ENCODE measurements at places on chromosomes 7 and 10. TPM values are rescaled to one million over a fixed set of nuclear protein-coding genes. Genes with fewer than 3 reads are reported as not detected.

- no peaks in the 10 kb centered on the region for H3K36me3 ChIP-seq
- peaks cover 29% of the 10 kb centered on the region for H3K4me1 ChIP-seq
- H3K27ac ChIP-seq: peak overlapping the region; percentile 31
- peak; percentile 77 for DNase-seq
Observed at GRCh38 chr10:72328045-72328828, 26.5 kb downstream of the DNAJB12 start.

DNA sequence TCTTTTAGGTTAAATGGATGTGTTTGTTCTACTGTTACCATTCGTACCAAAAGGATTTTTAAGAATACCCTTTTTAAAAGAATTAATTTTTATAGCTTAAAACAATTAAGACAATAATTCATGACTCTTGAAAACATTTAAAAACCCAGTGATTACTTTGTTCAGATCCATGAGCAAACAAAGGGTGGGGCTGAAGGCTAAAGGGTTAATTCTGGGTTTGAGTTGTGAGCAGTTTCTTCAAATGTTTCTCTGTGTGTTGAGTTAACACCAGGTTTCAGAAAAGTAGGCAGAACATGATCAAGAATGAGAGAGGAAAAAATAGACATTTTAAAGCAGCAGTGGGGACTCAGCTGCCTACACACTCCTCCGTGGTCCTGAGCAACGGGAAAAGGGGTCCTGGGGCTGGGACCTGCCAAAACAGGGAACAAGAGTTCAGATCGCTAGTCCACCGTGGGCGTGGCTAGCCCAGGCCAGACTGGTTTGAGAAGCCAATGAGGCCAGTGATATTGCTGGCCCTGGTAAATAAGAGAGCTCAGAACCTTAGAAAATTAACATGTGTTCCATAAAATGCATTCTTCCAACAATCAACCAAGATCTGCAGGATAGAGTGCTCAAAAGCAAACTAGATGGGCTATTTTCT, 14.9 kb upstream of the EZH2 start:
- H3K27ac ChIP-seq: no peak overlapping the region
- H3K36me3 ChIP-seq: no peaks in the 10 kb centered on the region
- H3K27me3 ChIP-seq: no peaks in the 10 kb centered on the region
- no peak overlapping the region for H3K4me3 ChIP-seq
- DNase-seq: no peak

XRCC2 gene
- 0.95 TPM for total RNA-seq

EMX2 gene
- 21.4 TPM for total RNA-seq

DNA sequence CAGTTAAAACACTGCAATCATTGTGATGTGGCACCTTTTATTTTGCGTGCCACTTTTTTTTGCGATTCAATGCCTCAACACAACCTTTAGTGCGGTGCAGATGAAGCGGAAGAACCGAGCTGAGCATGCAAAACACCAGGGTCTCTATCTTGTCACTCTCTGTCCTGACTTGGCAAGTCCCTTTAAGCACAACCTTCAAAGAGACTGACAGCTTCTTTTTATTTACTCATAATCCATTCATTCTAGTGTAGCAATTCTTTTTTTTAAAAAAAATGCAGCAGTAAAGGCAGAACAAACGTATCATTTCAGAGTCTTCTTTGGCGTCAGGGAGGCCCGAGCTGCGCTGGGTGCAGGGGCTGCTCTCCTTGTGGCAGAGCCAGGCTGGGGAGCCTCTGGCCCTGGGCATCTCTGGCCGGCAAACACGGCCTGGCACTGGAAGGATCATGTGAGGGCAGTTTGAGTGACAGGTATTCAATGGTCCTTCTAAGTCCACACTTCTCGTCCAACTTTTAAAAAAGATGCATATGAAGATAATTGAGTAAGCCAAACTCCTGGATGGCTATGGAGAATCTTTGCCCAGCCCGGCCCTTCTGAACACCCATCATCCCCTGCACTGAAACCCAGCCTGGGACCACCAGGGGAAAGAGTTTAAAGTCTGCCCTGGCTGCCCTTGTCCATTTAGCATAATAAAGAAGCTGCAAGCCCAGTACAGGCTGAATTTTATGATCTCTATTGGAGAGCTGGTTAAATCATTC, 3.9 kb downstream of the PTF1A start:
- no peaks in the 10 kb centered on the region for H3K36me3 ChIP-seq
- H3K27ac ChIP-seq: no peak overlapping the region
- H3K4me3 ChIP-seq: no peak overlapping the region
- peaks cover 2% of the 10 kb centered on the region for H3K4me1 ChIP-seq

PRLHR gene
- total RNA-seq: not detected

- H3K4me1 ChIP-seq: peaks cover 1% of the 10 kb centered on the region
- H3K27ac ChIP-seq: no peak within 1 kb of the TSS
- peak; percentile 35 for DNase-seq
Observed at GRCh38 chr7:128361411-128362379, at the start of gene PRRT4. Gene PRRT4 (minus strand): TSS chr7:128361690.

DNA sequence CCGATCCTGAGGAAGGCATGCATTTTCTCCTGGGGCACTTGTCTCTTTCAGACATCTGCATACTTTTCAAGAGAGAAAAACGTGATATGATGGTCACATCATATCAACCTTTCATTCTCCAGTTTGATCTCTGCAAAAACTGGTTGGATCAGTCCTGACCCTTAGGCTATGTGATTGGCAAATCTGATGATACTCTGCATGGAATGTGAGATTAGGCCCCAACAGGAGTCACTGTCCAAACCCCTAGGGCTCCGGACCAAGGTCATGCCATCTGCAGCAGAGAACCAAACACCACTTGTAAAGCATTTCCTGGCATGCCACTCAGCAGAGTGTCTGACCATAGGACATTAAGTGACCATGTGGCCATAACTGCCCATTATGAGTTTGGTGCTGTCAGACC, 8.6 kb downstream of the GCK start:
- H3K27me3 ChIP-seq: no peaks in the 10 kb centered on the region
- no peak overlapping the region for H3K4me3 ChIP-seq
- H3K4me1 ChIP-seq: no peaks in the 10 kb centered on the region
- no peak overlapping the region for H3K27ac ChIP-seq

DNA sequence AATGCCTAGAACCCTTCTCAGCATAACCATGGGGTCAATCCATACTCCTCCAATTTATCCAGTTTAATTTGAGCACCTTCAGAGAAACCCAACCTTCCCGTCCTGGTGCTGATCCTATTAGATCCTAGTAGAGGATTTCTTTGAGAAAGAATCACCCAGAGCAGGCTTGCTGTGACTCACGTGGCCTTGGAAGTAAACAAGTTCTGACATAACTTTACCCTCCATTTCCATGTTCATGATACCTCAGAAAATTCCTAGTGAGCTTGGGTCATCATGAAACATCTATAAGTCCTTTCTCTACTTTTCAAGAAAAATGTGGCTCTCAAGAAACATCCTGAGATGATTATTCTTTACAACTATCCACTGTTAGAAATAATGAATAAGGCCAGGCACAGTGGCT, 71.7 kb downstream of the PRLHR start:
- DNase-seq: no peak
- no peaks in the 10 kb centered on the region for H3K4me1 ChIP-seq
- H3K27ac ChIP-seq: no peak overlapping the region
- no peaks in the 10 kb centered on the region for H3K27me3 ChIP-seq
- H3K4me3 ChIP-seq: no peak overlapping the region

DNA sequence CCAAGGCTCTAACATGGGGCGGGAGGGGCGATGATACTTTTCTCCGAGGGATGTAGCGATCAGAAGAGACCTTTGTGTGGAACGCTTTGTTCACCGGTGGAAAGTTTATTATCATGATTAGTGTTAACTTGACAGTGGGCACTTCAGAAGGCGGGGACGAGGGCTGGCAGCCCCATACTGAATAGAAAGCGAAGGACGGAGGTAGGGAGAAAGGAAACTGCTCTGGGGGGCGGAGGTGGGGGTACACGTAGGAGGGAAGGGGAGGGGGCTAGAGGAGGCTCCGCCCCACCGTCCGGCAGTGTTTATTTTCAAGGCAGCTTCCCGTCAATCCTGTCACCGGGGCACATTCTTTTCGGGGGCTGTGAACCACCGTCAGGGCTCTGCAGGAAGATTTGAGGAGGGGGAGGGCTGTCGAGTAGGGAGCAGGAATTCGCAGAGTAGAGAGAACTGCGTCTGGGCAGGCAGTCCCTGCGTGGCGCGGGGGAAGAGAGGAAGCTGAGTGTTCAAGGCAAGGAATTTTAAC, 9.4 kb upstream of the NKX2-3 start:
- H3K4me3 ChIP-seq: no peak overlapping the region
- H3K27me3 ChIP-seq: peaks cover 3% of the 10 kb centered on the region
- no peak overlapping the region for H3K27ac ChIP-seq

Measured in ovary (tissue), 10 donors.